Airway epithelial cell (primary cell): ENCODE measurements at places on chromosomes 3 and 15. TPM values are rescaled to one million over a fixed set of nuclear protein-coding genes. Genes with fewer than 3 reads are reported as not detected.

MKRN2 gene
- 27.0 and 31.9 TPM in 2 replicates for total RNA-seq

C15orf62 gene
- 0.99 and 2.4 TPM in 2 replicates for total RNA-seq

GASK1A gene
- 0.07 and 0.98 TPM in 2 replicates for total RNA-seq

EHHADH gene
- 5.4 and 6.1 TPM in 2 replicates for total RNA-seq

CSPG5 gene
- not detected in 2 replicates for total RNA-seq

CCDC14 gene
- 10.9 and 17.6 TPM in 2 replicates for total RNA-seq

SV2B gene
- not detected in 2 replicates for total RNA-seq

TMEM42 gene
- total RNA-seq: 19.0 and 26.7 TPM in 2 replicates

FEZF2 gene
- not detected in 2 replicates for total RNA-seq

NR2E3 gene
- not detected in 2 replicates for total RNA-seq

PDCD7 gene
- 23.2 and 25.7 TPM in 2 replicates for total RNA-seq

FAM98B gene
- 16.0 and 188 TPM in 2 replicates for total RNA-seq

SPTBN5 gene
- total RNA-seq: under 0.01 and 0.49 TPM in 2 replicates

ZPLD1 gene
- 0.28 and 0.56 TPM in 2 replicates for total RNA-seq

MFAP1 gene
- total RNA-seq: 18.4 and 24.4 TPM in 2 replicates

CELSR3 gene
- 0.60 and 1.1 TPM in 2 replicates for total RNA-seq

IFT57 gene
- total RNA-seq: 32.3 and 46.0 TPM in 2 replicates

AP3B2 gene
- 1.1 TPM in 1 of 2 replicates, not detected in the other for total RNA-seq
